ENCODE measurements at places on chromosomes 2 and 18.

DNA sequence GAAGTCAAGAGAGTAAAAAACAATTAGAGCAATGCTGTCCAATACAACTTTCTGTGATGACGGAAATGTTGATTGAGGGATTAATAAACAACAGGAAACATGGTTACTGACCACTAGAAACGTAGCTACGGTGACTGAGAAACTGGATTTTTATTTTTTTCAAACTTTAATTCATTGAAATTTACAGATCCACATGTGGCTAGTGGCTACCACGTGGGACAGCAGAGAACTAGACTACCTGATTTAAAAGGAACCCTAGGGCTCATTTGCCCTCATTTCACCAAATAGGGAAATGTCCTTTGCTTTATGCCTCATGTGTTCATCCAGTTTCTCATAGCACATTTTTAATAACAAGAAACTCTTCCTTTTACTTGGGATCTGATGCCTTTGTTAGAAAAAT is 413.0 kb downstream of the TGIF1 start:
- no peak for DNase-seq

GRCh38 chr2:205758051-205758450 is 75.8 kb downstream of the NRP2 start:
- no peak for DNase-seq

- DNase-seq: no peak
These were observed 13.5 kb upstream of the GPR55 start for GRCh38 chr2:230938516-230939065.

DNA sequence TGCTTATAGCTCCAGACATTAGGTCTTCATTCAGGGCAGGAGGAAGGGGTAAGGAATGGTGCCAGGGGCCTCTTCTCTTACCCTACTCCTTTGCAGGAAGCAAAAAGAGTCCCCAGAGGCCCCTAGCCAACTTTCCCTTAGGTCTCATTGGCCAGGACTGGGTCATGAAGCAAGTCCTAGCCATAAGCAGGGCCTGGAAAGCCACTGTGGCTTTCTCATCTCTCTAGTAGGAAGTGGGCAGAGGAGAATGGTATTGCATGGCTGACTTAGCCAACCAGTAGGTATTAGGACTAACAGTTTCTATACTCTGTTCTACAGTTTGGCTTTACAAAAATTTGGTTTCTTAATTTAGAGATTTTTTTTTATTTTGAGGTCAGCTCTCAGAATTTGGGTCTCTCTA is 4.8 kb downstream of the FAM228A start:
- DNase-seq: peak; percentile 20

DNA sequence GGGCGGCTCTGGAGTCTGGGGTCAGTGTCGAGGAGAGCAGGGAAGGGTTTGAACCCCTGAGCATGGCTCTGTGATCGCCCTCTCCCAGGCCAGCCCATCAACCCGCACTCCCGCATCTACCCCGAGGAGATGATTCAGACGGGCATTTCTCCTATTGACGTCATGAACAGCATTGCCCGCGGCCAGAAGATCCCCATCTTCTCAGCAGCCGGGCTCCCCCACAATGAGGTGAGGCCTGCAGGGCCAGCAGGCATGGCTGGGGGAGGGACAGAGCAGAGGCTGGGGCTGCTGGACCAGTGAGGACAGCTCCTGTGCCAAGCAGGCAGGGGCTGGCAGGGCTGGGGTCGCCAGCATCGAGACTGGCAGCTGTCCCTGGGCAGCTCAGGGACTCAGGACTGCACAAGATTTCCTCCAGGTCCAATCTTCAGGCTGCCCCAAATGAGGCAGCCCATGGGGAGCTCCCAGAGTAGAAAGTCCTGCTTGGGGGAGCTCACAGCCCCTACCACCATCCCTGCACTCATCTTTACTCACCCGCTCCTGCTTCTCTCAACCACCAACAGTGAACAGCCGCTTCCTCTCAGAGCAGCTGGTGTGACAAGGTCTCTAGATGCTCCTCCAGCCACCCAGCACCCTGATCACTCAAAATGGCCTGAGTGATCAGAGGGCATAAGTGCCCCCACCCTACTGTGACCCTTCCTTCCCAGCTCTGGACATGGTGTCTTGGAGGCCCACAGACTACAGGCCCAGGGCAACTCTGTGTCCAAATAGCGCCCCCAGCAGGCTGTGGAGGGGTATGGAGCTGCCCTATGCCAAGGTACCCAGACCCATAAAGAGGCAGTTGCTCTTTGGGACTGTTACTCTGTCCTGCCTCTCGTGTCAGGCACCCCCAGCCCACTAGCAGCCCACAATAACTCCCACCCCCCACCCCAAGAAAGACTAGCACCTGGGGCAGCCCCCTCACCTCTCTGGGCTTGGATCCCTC is 18.3 kb upstream of the ANKRD53 start:
- no peak for DNase-seq

GRCh38 chr2:96959406-96960110 is 26.8 kb downstream of the FAM178B start:
- DNase-seq: no peak

- no peak for DNase-seq
These were observed 344.9 kb downstream of the CYRIA start for GRCh38 chr2:16320716-16321115.

DNA sequence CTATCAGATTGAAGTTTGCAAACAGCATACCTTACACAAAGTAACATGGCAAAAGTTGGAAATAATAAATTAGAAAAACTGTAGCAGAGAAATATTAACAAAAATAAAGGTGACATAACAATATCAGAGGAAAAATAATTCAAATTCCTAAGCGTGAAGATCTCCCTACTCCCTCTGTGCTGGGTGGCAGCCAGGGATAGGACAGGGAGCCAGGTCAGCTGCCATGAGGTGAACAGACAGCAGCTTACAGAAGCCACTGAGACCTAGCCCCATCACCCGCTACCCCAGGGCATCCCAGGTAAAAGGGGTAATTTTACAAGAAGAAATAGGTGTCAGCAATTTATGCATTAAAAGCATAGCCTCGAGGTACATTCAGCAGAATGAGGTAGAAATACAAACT is 423.8 kb upstream of the HS6ST1 start:
- no peak for DNase-seq

DNA sequence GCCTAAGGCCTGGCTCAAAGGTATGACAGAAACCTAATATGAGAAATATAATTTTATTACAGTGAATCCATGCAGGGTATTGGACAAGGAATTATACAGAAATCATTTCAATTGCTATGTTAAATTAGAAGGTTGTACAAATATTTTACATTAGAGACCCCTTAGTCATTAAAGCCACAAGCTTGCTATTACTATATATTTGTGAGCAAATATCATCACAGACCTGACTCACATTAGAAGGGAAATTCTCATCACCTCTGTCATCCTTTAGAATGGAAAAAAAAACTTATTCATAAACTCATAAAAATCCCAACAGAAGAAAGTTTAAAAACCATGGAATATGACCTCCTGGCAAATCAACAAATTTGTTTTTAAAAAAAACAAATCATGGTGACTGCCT is 277.9 kb downstream of the DCC start:
- DNase-seq: no peak

DNA sequence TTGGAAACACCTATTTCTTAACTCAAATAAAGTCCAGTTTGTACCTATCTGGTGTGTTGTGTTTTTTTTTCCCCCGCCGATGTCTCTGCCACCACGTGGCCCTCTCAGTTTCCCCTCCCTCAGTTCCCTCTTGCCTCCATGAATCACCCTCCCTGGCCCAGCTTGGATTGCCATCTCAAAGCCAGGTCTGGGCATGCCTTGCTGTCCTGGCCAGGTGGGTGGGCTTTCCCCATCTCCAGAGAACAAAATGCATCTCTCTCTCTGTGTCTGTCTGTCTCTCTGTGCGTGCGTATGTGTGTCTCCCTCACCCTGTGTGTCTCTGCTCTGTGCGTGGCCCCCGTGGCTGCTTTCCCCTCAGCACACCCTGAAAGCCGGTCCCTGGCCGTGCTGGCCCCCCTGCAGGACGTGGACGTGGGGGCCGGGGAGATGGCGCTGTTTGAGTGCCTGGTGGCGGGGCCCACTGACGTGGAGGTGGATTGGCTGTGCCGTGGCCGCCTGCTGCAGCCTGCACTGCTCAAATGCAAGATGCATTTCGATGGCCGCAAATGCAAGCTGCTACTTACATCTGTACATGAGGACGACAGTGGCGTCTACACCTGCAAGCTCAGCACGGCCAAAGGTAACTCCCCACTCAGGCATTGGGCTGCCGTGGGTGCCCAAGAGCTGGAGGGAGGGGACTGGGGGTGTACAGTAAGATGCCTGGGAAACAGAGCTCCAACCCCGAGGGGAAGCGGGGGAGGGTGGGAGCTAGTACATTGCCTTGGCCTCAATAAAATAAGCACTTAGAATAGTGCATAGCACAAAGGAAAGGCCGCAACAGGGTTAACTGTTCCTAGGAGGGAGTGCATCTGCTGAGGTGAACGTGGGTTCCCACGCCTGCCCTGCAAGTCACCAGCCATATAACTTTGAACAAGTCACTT is 31.6 kb upstream of the GMPPA start:
- DNase-seq: no peak

DNA sequence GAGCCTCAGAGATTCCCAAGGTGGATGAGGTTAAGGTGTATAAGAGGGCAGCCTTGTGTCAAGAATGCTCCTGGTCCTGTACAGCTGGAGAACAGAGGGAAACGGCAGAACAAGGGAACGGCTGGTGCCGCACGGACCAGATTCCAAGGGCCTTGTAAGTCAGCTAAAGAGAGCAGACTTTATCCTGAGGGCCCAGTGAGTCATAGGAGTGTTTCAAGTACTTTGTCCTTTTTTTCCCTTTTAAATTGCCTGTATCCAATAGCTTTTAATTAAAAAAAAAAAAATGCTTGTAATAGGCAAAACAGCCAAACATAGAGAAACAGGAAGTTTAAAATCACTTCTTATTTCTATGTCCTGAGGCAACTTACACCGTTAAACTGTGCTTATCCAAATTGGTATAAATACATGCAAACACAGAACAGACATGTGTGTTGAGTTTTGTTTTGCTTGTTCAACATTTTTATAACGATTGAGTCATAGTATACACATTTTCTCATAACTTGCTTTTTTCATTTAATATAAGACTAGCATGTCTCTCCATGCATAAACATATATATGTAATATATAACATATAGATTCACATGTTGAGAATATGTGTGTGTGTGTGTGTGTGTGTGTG is 42.1 kb upstream of the EVA1A start:
- DNase-seq: no peak

GRCh38 chr2:237732070-237732469 is 66.5 kb upstream of the RBM44 start:
- no peak for DNase-seq

DNA sequence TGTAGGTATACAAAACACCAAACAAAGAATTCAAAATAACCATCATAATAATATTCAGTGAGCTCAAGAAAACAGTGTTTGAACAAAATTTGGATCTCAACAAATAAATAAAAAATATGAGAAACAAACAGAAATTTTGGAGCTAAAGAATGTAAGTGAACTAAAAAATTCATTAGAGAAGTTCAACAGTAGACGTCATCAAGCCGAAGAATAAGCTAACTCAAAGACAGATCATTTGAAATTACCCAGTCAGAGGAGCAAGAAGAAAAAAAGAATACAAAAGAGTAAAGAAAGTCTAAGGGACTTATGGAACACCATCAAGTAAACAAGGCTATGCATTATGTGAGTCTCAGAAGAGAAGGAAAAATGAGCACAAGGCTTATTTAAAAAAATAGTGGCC is 16.6 kb upstream of the SPP2 start:
- DNase-seq: no peak

DNA sequence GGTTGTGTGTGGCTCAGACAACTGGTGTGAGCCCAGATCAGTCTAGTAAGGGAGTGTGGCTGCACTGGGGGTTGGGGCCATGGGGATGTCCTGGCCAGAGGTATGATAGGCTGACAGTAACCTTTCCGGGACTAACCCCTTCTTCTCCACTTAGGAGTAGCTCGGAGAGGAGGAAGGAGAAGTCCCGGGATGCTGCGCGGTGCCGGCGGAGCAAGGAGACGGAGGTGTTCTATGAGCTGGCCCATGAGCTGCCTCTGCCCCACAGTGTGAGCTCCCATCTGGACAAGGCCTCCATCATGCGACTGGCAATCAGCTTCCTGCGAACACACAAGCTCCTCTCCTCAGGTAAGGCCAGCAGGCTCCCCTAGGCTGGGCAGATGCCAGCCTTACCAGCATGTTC is 49.5 kb downstream of the EPAS1 start:
- no peak for DNase-seq

- no peak for DNase-seq
These were observed 71.0 kb upstream of the BOD1L2 start for GRCh38 chr18:57075716-57076400.

DNA sequence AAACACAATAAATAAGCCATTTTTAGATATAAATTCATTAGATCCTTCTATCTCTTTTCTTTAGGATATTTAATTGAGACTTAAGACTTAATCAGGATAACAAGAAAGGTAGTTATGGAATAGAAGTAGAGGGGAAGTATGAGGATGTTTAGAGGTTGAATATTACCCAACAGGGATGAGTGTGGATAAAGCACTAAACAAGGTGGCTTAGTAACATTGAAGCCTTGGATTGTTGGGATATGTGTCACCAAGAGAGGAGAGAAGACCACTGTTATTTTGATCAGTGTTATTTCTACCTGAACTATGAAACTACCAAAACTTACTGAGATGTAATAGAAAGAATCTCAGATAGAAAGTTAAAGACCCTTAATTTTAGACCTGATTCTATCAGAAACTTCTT is 405.7 kb downstream of the PIK3C3 start:
- DNase-seq: no peak

- no peak for DNase-seq
These were observed 373.8 kb upstream of the RAB6C start for GRCh38 chr2:129605646-129606045.

DNA sequence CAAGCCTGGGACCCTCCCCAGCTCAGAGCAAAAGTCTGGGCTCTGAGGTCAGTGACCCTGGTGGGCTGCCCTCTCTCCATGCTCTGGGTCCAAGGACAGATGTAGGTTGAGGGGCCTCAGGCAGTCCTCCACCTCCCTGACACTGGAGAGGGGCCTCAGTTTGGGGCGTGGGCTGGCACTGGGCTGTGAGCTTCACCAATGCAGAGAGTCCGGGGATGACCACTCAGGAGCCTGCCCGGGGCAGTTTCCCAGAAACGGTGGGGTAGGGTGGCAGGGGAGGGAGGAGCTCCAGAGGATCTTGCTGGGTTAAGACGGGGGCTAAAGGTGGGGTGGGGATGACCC is 40.5 kb upstream of the SMAD7 start:
- no peak for DNase-seq

DNA sequence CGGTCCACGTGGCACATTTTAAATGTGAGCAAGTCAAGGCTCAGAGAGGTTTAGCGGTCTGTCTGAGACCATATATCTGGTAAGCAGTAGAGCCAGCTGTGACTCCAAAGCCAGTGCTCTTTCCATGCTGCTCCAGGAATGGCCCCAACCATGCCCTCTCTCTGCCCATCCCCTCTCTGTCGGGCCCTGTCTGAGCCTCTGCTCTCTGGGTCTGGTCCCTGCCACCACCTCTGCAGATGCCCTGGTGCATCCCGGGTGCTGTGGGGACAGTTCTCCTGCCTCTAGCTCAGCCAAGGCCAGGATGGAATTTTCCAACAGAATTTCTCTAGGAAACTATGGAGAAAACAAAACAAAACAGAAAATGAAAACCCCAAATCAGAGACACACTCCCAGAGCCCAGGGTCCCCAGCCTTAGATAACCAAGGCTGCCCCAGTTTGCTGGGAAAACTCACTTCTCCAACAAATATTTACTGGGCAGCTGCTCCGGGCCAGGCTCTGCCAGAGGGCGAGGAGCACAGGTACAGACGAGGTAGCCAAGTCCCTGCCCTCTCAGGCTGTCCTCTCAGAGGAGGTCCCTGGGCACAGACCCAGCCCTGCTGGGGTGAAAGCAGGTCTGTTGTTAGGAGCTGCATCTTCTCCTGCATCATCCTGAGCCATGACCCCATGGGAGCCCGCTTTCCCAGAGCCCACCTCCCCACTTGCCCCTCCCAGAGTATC is 9.2 kb downstream of the ADRA2B start:
- no peak for DNase-seq

GRCh38 chr18:12507007-12507406 is 99.3 kb downstream of the PRELID3A start:
- DNase-seq: no peak

Measured in GM12865 (cell line).